GM23248 (cell line): ENCODE measurements at places on chromosomes 12 and 14. TPM values are rescaled to one million over a fixed set of nuclear protein-coding genes. Genes with fewer than 3 reads are reported as not detected.

CIROP gene
- not detected in 2 replicates for total RNA-seq

IFI27L2 gene
- 61.7 and 95.3 TPM in 2 replicates for total RNA-seq

KLRF1 gene
- total RNA-seq, result not detected in 2 replicates

COPZ1 gene
- 149 and 204 TPM in 2 replicates for total RNA-seq

COL2A1 gene
- not detected in 2 replicates for total RNA-seq

PLEKHG7 gene
- total RNA-seq, result not detected in 2 replicates

NGDN gene
- 13.9 and 25.9 TPM in 2 replicates for total RNA-seq

PUS7L gene
- total RNA-seq, result 15.0 and 20.6 TPM in 2 replicates

ACSM4 gene
- total RNA-seq, result not detected in 2 replicates

SRP54 gene
- total RNA-seq, result 78.8 and 90.8 TPM in 2 replicates

TAS2R14 gene
- 0.76 and 1.2 TPM in 2 replicates for total RNA-seq

POLE2 gene
- 5.5 and 13.5 TPM in 2 replicates for total RNA-seq

DTX3 gene
- 12.3 and 19.6 TPM in 2 replicates for total RNA-seq

RIMBP2 gene
- not detected in 2 replicates for total RNA-seq

GZMB gene
- total RNA-seq, result not detected in 2 replicates

TSPAN19 gene
- total RNA-seq, result not detected in 2 replicates

BCL11B gene
- not detected in 2 replicates for total RNA-seq

RAD51B gene
- total RNA-seq, result 4.0 and 7.7 TPM in 2 replicates

HOXC12 gene
- total RNA-seq, result not detected in 2 replicates

ESR2 gene
- not detected in 2 replicates for total RNA-seq

TAS2R7 gene
- total RNA-seq, result not detected in 2 replicates

TTC8 gene
- total RNA-seq, result 47.7 and 49.4 TPM in 2 replicates

TAS2R46 gene
- not detected in 2 replicates for total RNA-seq

LIN7A gene
- total RNA-seq, result 1.0 and 1.5 TPM in 2 replicates

PRR4 gene
- total RNA-seq, result 1.1 TPM in 1 of 2 replicates, not detected in the other

CISTR gene
- not detected in 2 replicates for total RNA-seq

FAM181A gene
- not detected in 2 replicates for total RNA-seq

FGF23 gene
- total RNA-seq, result not detected in 2 replicates

OR4L1 gene
- total RNA-seq, result not detected in 2 replicates

STAC3 gene
- 0.32 and 1.3 TPM in 2 replicates for total RNA-seq

ARHGAP9 gene
- total RNA-seq, result 0.11 TPM in 1 of 2 replicates, not detected in the other

ALG10B gene
- total RNA-seq, result 1.7 and 8.1 TPM in 2 replicates

PUS1 gene
- total RNA-seq, result 13.9 and 18.9 TPM in 2 replicates

LRRC43 gene
- total RNA-seq, result 6.4 TPM in 1 of 2 replicates, not detected in the other

CCNT1 gene
- 19.3 and 71.6 TPM in 2 replicates for total RNA-seq

BIN2 gene
- total RNA-seq, result not detected in 2 replicates

PRKAG1 gene
- 86.1 and 91.3 TPM in 2 replicates for total RNA-seq

DEGS2 gene
- total RNA-seq, result 1.4 TPM in 1 of 2 replicates, not detected in the other
